Activated CD4-positive, alpha-beta T cell treated with anti-CD3 and anti-CD28 coated beads, Interleukin-2, amount 50 U/mL, for 48 hours (primary cell): ENCODE measurements at places on chromosomes 2 and 18.

GRCh38 chr2:217521820-217522219, 481.0 kb downstream of the TNS1 start:
- DNase-seq = no peak

DNA sequence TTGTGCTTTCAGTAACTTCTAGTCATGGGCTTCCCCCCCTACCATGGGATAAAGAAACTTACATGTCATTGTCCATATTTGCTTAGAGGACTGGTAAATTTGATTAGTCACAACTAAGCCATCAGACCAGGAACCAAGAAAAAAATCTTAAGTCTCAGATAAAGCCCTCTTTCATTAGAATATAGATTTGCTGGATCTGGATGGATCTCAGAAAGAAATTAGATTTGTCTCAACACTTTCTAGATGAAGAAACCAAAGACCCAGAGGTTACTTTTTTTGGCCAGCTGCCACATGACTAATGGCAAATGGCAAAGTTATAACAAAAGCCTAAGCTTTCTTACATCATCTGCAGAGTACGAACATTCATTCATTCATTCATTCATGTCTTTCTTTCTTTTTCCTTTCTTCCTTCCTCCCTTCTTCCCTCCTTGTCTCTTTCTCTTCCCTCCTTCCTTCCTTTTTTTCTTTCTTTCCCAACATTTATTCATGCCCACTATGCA, 60.2 kb downstream of the CDCA7 start:
- DNase-seq = no peak

DNA sequence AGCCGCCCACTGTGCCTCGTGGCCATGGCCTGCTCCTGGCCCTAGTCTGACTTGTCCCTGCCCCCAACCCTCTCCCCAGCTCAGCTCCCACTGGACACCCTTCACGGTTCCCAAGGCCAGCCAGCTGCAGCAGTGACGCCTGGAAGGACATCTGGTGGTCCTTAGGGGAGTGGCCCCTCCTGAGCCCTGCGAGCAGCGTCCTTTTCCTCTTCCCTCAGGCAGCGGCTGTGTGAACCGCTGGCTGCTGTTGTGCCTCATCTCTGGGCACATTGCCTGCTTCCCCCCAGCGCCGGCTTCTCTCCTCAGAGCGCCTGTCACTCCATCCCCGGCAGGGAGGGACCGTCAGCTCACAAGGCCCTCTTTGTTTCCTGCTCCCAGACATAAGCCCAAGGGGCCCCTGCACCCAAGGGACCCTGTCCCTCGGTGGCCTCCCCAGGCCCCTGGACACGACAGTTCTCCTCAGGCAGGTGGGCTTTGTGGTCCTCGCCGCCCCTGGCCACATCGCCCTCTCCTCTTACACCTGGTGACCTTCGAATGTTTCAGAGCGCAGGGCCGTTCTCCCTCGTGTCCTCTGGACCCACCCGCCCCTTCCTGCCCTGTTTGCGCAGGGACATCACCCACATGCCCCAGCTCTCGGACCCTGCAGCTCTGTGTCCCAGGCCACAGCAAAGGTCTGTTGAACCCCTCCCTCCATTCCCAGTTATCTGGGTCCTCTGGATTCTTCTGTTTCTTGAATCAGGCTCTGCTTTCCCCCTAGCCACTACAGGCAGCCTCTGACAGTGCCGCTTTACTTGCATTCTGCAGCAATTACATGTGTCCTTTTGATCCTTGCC, 35.8 kb downstream of the ANO7 start:
- DNase-seq = no peak

DNA sequence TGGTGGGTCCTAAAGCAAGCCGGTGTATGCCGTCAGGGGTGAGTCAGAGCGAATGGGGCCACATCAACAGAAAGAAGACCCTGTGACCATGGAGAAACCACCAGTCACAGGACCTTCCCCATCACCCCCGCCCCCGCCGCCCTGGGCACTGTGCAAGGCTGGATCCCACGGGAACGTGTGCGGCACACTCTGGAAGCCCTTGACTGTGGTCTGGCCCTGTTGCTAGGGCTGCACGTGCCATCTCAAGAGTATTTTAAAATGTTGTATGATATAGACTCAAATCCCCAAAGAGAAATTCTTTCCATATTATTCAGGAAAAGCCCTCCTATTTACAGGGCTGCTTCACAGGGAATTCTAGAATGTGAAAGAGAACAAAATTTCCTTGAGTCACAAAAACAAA, 174.8 kb downstream of the BCL2 start:
- no peak for DNase-seq

GRCh38 chr2:219744600-219744999, 117.2 kb downstream of the SLC4A3 start:
- no peak for DNase-seq

GRCh38 chr18:67463829-67464228, 52.7 kb downstream of the DSEL start:
- no peak for DNase-seq
